GM20000 (cell line): ENCODE measurements at places on chromosomes 4 and X.

- DNase-seq = no peak
These were observed 205.1 kb upstream of the TLL1 start for GRCh38 chr4:165667969-165668368.

- DNase-seq = no peak
These were observed 40.6 kb upstream of the MXD4 start for GRCh38 chr4:2302387-2303119.

DNA sequence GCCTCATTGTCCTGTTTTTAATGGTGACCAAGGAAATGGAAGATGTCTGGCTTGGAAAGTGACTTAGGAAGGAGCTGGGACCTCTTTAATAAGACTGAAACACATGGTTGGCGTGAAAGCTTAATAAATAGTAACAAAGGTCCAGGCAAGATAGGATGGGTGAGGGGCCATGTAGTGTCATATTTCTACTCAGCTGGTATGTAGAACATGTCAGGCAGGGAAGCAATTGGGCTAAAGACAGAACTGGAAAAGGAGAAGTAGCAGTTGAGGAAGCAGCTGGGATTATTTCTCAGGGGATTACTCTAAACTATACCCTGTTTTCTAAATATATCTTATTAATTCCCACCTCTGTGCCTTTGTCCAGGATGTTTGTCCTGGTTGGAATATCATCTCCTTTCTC is 18.6 kb downstream of the ITGB1BP2 start:
- DNase-seq = no peak

- no peak for DNase-seq
These were observed 23.1 kb upstream of the SLC9A7 start for GRCh38 chrX:46782034-46782433.

DNA sequence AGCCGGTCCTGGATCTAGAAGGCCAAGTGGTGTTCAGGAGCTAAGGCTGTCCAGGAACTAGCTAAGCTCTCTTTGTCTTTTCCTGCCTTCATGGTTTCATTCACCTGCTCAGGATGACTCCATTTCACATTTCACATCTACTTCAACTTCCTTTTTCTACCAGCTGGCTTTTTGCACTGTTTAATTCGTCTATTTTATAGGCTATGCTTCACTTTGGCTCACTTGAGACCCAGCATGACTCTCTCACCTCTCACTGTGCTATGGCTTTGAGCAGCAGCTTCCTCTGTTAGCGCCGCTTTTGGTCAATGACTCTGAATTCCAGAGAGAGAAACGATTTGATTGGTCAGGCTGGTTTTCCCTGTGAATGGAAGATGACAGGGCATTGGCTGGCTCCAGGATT is 213.5 kb upstream of the CLNK start:
- DNase-seq = no peak

DNA sequence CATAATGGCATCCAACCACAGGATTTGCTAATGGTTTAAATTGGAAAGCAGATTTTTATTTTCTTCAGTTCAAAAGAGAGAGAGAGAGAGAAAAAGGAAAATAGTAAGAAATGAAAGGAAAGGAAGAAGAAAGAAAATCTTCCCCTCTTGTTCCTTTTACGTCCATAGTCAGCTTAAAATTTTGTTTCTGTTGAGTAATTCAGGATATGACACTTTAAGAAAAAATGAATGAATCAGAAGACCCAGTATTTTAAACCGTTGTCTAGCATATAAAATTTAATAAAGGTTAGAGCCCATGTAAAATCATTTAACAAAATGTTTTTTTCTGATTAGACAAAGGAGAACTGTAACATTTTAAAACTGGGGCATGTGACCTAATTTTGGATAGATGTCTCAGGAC is 391.8 kb upstream of the EPHA5 start:
- DNase-seq = no peak

DNA sequence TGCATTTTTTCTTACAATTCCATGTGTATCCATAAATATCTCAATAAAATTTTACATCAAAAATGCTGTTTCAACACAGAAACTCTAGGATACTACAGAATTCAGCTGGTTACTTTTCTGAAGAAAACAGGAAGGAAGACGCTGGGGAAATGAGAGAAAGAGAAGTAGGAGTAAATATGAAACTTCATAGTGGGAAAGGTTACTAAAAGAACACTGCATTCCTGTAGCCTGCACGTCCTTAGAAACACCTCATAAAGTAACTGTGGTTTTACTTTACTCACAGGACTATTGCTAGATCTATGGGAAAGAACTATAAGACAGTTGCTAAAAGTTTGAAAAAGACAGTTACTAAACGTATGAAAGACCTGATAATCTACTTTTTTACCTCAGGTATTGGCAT is 23.1 kb downstream of the ATP11C start:
- DNase-seq = no peak

GRCh38 chr4:164529486-164529885 is 224.4 kb upstream of the SMIM31 start:
- DNase-seq = no peak
